ENCODE measurements at places on chromosomes 2 and 18. TPM values are rescaled to one million over a fixed set of nuclear protein-coding genes. Genes with fewer than 3 reads are reported as not detected.

GRCh38 chr2:217742841-217743240, 260.0 kb downstream of the TNS1 start:
- no peaks in the 10 kb centered on the region for H3K36me3 ChIP-seq
- H3K27me3 ChIP-seq: no peaks in the 10 kb centered on the region
- H3K4me3 ChIP-seq: no peak overlapping the region
- peaks cover 8% of the 10 kb centered on the region for H3K4me1 ChIP-seq

DNA sequence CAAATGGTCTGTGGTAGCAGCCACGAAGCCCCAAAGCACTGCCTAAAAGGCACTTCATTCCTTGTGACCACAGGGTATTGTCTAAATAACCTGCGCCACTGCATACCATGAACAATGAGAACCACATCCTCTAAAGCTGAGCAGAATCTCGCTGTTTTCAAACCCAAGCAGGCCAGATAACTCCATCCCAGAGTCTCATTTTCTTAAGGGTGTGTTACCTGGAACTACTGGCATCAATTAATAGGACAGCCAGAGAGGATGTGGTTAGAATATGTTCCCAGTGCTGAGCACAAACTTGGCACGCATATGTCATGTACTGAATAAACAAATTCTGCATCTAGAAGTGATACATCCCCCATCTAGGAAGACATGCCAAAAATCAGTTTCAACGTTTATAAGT, 13.0 kb downstream of the VPS4B start:
- H3K4me1 ChIP-seq: no peaks in the 10 kb centered on the region
- DNase-seq: no peak
- H3K36me3 ChIP-seq: peaks cover 73% of the 10 kb centered on the region
- H3K4me3 ChIP-seq: no peak overlapping the region
- H3K27ac ChIP-seq: no peak overlapping the region
- H3K27me3 ChIP-seq: no peaks in the 10 kb centered on the region

The VIL1 gene
- 0.41 TPM for total RNA-seq

GRCh38 chr2:58762176-58762781, 521.2 kb upstream of the FANCL start:
- DNase-seq: peak; percentile 49
- H3K4me3 ChIP-seq: no peak overlapping the region
- H3K27me3 ChIP-seq: no peaks in the 10 kb centered on the region

The EVA1A gene
- 31.7 TPM for total RNA-seq

The BUB1 gene
- 4.8 TPM for total RNA-seq

The AMER3 gene
- total RNA-seq: not detected

All from lower lobe of right lung (tissue), 2 donors.